ENCODE measurements at places on chromosomes 6 and 20.

GRCh38 chr6:84902354-84902928, 138.0 kb upstream of the TBX18 start:
- no peak for DNase-seq

GRCh38 chr20:5781798-5782750, 31.9 kb downstream of the SHLD1 start:
- no peak for DNase-seq

- no peak for DNase-seq
Observed at GRCh38 chr6:29964518-29964886, 22.2 kb downstream of the HLA-A start.

- no peak for DNase-seq
Observed at GRCh38 chr20:1964061-1964460, 29.8 kb downstream of the PDYN start.

DNA sequence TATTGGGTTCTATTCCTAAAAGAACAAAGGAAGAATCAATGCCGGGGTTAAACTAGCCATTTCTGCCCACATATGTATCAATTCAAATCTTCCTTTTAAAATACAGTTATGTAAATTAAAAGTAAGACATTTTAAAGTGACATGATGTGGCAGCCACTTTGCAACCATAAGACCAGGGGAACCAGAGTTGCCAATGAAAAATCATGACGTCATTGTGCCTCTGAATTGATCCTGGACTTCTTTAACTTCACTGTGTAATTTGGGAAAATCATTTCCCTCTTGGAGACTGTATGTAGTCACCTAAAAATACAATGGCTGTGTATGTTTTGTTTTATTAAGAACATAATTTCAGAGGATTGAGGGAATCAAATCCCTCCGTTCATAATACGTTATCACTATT, 42.2 kb downstream of the SLC13A3 start:
- no peak for DNase-seq

GRCh38 chr6:506508-506907, 115.0 kb downstream of the IRF4 start:
- no peak for DNase-seq

DNA sequence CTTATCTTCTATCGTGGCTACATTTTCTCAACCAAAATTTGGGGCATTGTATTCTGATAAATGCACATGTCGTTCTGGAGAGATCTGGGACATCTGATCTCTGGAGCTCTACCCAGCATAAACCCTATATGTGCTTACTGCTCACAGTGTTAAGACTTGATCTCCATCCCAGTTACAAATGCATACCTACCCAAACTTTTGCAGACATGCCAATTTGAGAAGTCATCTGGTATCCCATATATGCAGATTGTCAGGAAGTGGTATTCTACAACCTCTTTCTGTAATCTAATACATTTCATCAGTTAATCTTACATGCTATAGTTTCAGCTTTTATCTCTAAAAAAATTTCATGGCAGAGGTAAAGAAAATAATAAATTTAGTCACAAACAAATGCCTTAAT, 11.2 kb downstream of the BAG2 start:
- no peak for DNase-seq

DNA sequence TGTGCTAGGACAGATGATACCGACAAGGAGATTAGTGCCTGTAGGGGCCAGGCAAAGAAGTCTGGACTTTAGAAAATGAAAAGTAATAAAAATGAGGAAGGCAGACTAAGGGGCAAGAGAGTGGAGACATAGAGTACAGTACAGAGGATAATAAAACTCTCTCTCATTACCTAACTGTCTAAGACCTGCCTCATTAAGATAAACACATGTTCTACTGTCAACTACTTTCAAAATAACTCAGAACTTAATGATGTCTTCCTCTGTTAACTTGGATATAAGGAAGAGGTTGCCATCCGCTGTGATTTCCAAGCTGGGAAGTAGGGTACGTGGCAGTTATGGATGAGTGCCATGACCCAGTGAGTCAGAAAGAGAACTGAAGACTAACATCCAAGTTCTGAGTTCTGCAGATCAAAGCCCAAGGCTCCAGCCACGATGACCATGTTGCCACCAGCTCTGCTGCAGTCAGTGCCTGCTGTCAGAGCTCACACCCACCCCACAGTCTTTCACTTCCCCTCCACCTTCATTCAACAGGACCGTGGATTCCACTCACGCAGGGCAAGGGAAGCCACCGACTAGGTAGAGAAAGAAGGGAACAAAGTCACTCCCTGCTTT, 81.8 kb downstream of the KIF16B start:
- no peak for DNase-seq

DNA sequence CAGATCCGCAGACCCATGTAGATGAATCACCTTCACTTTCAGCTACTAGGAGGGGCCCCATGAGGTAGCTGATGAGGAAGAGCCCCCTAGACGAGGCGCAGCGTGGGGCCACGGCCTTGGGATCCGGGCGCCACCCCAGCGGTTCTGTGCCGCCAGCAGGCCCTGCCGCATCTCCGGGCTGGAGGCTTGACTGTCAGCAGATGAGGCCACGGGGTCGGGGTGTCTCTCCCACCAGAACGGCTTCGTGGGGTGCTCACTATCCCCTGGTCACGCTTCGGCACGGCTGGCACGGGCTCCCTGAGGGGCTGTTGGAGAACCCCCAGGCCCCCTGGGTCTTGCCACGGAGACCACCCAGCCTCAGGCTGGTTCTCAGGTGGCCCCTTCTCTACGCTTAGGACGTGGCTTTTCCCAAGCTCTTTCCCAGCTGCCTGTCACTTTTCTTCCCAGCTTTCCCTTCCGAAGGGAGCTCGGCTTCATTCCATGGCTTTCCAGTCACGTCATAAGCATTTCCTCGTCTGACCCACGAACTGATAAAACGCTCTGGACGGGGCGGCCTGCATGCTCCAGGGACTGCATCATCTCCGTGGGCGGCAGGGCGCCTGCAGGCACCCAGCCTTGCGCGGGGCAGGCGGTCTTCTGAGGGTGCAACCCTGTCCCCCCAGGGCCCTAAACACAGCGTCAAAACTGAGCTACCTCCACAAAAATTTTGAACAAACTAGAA, 85.9 kb downstream of the THBS2 start:
- no peak for DNase-seq

DNA sequence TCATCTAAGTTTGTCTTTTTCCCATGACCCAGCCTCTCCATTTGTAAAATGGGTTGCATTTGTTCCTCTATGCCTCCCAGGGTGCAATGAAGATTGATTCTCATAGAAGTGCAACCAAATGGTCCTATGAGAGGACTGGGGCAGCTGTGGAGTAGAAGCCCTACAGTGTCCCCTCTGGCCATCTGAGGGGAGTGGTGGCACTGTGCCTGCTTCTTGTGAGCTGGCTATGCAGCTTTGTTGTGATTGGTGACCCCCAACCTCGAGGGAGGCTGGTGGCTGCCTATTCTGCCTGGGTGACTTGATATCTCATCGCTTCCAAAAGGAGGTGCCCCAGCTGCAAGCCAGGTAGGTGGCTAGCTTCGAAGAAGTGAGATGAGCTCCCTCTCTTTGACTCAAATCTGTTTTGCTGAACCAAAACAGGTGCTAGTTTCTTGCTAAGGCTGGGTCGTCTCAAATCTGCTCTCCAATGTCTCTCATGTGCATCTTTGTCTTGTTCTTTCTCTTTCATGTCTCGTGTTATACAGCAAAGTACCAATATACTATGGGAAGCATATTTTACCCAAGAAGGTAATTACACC, 33.9 kb downstream of the TXLNB start:
- DNase-seq = no peak

DNA sequence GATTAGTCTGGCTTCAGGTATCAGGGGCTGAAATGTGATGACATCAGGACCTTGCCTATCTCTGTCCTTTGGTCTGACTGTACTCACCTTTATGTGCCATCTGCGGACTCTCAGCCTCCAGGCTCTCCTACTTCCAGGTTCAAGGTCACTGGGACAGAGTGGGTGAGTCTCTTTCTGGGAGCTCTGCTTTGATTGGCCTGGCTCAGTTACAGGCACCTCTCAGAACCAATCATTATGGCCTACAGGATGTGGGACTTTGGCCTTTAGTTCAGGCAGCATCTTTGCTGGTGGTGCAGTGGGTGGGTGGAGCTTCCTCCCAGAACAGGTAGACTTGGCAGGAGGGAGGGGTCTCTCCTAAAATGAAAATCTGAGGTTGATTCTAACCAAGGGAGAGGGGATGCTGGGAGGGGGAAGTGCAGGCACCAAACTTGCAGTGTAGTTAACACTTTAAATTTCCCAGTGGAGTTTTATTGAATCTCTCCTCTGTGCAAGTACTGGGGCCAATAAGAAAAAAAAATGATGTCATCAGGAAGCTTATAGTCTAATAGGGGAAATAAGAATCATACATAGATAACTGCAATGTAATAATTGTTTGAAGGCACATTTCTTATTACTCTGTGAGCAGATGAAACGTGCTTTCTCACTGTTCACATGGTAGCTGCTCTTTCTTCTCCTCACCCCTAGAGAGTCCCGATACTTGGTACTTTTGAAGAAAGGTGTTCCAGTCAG, 53.4 kb downstream of the SLC24A3 start:
- DNase-seq = no peak

DNA sequence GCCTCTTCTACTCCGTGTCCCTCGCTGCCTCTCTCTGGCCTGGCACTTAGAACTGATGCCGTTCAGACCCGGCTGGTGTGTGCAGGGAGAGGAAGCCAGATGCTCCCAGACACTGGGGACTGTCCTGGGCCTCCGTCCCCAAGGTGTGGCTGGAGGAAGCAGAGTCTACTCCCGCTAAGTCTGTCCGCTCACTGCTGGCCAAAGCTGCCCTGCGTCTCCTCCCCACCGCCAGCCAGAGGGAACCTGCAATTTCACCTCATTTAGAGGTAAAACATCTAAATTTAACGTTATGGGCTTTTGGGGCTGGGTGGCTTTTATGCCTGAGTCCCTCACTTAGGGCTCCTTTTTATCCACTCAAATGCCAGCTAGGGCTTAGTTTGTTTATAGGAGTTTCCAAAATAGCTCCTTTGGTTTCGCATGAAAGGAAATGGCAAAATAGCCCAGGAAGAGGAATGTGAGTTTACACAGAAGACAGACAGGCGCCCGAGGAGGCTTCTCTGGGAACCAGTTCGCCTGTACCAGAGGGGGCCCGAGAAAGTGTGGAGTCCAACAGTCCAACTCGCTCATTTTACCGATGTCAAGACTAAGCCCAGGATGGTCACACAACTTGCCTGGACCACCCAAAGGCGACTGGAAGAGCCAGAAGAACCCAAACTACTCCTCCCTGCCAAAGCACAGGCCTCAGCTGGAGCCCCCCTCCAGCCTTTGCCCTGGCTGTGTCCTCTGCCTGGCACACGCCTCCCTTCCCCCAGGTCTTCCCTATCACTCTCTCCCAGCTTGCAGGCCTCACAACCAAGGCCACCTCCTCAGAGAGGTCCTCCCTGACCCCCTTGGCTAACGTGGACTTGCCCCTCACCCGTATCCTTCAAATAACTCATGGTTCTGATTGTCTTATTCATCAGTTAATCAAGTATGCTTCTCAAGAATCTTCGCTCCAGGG, 54.5 kb downstream of the RIPOR3 start:
- DNase-seq = no peak

DNA sequence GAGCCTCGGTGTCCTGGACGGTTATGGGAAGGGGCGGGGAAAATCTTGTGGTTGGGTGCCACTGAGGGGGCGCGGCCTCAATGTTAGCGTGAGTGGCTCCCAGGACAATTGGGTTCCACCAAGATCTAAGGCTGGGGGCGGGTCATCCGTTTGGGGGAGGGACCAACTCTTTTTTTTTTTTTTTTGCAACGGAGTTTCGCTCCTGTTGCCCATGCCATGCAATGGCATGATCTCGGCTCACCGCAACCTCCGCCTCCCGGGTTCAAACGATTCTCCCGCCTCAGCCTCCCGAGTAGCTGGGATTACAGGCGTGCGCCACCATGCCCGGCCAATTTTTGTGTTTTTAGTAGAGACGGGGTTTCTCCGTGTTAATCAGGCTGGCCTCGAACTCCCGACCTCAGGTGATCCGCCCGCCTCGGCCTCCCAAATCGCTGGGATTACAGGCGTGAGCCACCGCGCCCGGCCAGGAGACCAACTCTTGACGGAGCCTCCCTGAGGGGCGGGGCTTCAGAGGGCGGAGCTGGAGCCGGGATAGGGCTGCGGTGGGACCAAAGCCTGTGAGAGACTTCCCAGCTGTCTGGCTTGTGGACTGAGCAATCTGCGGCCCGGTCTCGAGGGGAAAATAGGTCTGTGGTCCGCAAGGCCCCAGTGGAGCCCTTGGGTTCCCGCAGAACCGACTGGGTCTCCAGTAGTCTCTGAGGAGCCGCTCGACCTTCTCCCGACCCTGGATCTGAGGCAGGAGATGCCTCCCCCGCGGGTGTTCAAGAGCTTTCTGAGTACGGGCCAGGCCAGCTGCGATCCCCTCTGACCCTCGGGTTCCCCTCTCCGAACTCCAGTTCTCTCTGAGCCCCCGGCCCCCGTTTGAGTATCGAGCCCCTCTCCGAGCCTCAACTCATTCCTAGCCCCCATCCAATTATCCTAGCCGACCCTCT, 1.1 kb downstream of the SPAG4 start:
- DNase-seq = peak; percentile 67

DNA sequence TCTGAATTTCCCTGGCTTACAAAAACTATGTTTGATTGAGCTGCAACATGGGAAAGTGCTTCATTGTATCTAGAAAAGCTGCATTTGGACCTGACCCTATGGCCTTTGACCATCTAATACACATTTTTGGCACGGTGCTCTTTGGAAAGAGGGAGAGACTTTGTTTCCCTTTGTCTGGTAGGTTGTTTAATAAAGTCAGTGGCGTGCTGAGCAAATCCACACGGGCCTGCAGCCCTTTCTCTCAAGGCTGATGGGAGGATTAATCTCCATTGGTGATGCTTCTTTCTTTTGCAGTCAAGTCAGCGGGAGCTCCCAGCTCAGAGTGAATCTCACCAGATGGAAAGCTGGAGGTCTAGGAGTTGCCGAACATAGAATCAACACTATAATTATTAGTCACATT, 314.7 kb upstream of the CNR1 start:
- DNase-seq = no peak

GRCh38 chr6:105925706-105926105, 160.4 kb upstream of the PRDM1 start:
- DNase-seq = no peak

GRCh38 chr6:113281014-113281413, 576.1 kb upstream of the MARCKS start:
- no peak for DNase-seq

DNA sequence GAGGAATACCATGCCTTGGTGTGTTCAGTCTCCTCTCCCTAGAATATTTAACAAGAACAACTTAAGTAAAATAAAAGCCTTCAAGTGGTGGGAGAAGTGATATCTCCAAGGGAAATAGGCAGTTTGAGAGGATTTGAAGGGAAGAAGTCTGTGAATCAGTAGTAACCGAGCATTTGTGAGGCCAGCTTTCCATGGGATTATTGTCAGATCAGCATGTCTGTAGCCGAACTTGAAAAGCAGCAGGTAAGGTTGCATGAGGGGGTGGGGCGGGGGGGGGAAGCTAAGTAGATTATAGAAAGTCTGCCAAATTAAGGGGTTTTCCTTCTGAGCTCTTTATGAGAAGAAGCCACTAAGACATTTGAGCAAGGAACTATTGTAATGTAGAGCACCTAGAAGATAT, 92.6 kb downstream of the GRIK2 start:
- DNase-seq = no peak

DNA sequence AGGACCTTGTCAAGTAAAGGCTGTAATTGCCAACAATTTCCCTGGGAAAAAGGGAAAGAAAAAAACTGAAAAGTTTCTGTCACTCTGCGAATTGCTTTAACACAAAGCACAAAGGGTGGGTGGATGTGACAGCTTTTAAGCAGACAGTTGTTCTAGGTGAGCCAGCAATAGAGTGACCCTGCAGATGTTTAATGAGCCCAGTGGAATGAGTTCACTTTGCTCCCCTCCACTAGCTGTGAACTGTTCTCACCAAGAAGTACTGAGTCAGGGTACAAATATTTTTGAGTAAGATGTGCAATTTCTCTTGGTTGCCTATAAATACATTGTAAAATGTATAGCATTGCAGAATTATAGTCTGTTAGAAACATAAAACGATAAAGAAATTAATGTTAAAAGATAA, 26.2 kb upstream of the LRRC1 start:
- no peak for DNase-seq
